NCI-H146 (cell line): ENCODE measurements at places on chromosomes 4 and X.

DNA sequence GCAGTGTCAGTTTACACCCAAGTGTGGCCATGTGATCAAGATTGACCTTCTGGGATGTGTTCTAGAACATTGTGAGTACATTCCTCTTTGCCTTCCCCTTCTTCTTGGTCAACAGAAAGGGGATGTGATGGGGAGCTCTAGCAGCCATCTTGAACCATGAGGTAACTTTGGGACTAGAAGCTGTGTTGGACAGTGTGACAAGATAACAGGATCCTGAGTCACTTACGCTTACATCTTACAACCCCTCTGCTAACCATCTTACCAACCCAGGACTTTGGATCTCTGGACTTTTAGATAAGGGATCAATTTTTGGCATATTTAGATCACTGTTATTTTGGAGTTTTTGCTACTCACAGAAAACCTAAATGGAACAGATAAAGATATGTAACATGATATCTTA, 625.6 kb downstream of the BCOR start:
- no peak for DNase-seq

GRCh38 chr4:22099896-22100295, 151.3 kb upstream of the KCNIP4 start:
- no peak for DNase-seq

- DNase-seq = no peak
Observed at GRCh38 chr4:170122252-170122651, 32.5 kb upstream of the AADAT start.

DNA sequence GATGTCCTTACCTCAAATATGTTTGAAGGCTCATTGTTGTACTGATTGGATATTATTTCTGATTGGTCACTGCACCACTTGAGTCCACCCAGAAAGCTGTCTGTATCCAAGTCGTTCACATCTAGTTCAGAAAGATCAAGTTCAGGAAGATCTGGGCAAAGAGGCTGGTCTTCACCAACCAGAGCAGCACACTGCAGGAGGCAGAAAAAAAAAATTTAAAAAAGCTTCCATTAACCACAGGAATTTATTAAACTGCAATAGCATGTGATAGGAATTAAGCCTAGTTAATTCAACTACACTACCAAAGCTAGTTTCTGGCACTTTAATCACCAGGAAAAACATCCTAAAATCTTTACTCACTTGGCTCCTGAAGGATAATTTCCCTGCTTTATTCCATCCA, 5.1 kb downstream of the PPARGC1A start:
- DNase-seq = no peak

- DNase-seq = no peak
Observed at GRCh38 chr4:40995850-40996249, 218.5 kb downstream of the APBB2 start.

- no peak for DNase-seq
Observed at GRCh38 chr4:128528793-128529553, 241.4 kb upstream of the PGRMC2 start.

- DNase-seq = no peak
Observed at GRCh38 chr4:33316578-33316977, 2596.4 kb downstream of the PCDH7 start.

DNA sequence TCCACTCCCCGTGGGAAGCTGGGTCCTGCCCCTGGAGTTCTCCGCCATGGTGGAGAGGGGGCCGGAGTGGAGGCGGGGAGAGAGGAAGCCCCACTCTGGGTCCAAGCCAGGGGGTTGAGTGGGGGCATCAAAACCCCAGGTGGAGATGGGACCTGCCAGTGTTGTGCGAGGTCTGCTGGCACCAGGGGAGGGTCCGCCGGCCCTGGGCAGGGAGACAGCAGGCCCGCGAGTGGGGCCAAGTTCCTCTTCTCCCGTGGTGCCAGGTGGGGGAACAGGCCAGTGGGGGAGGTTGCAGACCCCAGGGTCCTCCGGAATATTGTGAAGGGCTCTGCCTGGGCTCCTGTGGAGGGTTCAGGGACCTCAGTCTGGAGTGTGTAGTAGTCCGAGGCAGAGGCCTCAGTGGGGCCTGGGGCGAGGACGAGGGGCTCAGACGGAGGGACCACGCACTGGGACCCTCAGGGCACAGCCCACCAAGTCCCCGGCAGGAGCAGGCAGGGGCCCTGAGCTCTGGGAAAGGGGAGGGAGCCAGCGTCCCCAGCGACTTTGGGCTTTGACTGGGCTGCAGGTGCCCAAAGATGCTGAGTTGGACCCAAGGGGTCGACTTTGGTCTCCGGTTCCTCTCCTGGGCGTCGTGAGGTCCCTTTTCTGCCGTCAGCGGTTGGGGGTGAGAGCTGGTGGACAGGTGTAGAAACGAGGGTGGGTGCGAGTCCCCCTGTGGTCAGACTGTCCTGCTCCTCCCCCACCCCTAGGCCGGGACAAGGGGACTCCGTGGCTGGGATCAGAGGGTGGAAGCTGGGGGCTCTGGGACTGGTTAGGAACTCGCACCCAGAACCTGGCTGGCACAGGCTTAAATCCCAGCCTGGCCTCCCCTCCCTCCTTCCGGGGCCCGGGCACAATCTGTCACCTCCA, 43.8 kb upstream of the NKX1-1 start:
- no peak for DNase-seq

DNA sequence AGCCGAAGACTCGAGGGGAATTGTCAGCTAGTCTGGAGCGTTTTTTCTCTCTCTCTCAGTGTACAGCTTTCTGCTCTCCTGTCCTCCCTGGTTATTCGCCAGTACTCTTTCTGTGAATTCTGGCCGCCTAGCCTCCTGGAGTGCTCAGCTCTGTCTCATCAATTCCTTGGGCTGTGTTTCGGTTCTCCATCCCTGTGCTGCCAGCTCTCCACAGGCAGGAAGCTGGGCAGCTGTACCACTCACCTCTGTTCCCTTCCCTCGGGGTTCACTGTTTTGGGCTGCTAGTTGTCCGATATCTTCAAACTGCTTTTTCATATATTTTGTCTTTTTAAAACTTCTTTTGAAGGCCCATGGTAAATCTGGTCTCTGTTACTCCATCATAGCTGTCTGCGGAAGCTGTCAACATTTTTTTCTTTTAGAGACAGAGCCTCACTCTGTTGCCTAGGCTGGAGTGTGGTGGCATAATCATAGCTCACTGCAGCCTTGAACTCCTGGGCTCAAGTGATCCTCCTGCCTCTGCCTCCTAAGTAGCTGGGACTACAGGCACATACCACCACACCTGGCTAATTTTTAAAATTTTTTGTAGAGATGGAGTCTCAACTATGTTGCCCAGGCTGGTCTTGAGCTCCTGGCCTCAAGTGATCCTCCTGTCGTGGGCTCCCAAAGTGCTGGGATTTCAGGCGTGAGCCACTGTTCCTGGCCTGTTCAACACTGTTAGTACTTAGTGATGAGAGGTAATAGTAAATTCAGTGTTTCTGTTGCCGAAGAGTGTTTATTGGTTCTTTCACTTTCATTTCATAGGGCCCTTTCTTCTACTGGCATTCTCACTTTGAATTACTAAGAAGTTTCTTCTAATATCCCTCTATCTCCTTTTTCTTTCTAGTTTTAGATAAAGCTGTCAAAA, 18.6 kb downstream of the ZCCHC4 start:
- DNase-seq = no peak

DNA sequence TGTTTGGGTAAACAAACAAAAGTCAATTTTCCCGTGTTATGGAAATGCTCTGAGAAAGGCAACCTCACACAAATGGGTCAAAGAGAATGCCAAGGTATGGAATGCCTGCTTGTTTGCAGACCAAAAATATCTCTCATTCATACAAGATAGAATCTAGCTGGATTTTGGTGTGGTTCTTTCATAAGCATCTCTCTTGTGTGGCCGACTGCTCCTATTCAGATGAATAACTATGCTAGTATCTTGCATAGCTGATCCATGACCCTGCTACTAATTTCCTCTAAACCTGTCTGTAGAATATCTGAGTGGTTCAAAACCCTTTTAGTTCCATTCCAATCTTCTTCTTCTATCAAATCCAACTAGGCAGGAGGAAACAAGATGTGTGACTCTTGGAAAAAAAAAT, 28.2 kb upstream of the SORBS2 start:
- DNase-seq = no peak

DNA sequence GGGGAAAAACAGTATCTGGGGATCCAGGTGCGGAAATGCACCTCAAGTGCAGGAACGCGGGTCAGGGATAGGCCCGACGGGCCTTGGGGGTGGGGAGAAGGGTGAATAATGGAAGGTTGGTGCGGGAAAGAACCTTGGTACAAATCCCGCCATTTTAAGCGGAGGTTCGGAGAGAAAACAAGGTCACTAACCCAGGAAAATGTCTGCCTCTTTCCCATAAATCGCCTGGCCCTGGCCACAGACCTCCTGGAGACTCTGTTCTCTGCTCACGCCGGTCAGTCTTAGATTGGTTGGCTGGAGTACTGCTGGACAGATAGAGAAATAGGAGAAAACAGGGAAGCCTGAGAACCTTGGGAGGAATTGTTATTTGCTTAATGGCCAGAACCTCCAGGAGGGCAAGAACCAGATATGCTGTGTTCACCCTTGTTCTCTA, 897 bp upstream of the FBXL5 start:
- DNase-seq = peak; percentile 80

DNA sequence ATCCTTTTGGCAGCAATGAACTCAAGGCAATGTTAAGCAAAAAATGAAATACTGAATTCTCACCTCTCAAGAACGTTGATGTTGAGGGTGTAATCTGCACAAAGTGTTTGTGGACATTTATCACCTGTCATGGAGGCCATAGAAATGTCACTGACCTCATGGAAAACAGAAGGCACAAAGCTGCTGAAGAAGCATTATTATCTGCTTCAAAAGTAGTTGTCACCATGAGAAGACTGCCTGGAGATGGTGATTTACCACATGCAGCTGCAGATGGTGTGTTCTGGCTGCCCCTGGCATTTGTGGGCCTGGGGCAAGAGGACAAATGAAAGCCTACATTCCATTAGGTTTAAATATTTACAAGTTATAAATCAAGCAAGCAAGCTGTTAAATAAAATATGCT, 116.8 kb upstream of the RPS6KA3 start:
- DNase-seq = peak; percentile 68

DNA sequence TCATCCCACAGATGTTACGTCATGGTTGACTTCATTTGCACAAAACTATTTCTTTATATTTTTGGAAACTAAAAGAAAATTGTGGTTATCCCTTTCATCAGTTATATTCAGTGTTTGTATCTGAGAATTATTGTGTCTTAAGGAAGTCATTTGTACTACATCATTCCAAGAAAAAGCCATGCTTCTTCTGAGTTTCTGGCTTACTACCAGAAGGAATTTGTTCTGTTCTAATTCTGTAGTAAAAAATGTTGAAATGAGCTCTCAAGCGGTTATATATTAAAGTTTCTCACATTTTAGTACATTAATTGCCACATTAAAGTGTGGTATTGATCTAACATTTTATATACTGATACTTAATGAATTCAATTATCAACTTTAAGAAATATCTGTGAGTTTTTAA, 1844.5 kb downstream of the PCDH7 start:
- no peak for DNase-seq

GRCh38 chr4:39825741-39826231, 127.8 kb downstream of the UBE2K start:
- DNase-seq = no peak

DNA sequence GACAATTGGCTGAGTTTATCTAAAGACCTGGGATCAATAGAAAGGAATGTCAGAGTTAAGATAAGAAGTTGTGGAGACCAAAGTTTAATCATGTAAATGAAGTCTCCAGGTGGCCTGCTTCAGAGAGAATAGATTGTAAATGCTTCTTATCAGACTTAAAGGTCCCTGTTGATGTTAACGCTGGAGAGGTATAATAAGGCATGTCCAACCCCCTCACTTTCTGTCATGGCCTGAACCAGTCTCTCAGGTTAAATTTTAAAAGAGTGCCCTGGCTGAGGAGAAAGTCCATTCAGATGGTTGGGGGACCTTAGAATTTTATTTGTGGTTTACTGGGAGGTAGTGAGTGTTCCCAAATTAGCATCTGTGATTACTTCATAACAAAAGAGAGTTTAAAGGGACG, 86.7 kb downstream of the AKAP4 start:
- no peak for DNase-seq

GRCh38 chr4:123120473-123120872, 198.1 kb upstream of the NUDT6 start:
- DNase-seq = no peak

- DNase-seq = no peak
Observed at GRCh38 chrX:68249903-68250302, 183.4 kb downstream of the OPHN1 start.

- DNase-seq = no peak
Observed at GRCh38 chr4:1898681-1899080, 27.5 kb downstream of the NSD2 start.

GRCh38 chr4:48139691-48140090, 5.6 kb upstream of the TXK start:
- DNase-seq = no peak
